Stimulated activated CD8-positive, alpha-beta memory T cell treated with anti-CD3 and anti-CD28 coated beads, Interleukin-7, amount 100 ng/mL, for 48 hours (primary cell): ENCODE measurements at places on chromosomes 11 and 22.

DNA sequence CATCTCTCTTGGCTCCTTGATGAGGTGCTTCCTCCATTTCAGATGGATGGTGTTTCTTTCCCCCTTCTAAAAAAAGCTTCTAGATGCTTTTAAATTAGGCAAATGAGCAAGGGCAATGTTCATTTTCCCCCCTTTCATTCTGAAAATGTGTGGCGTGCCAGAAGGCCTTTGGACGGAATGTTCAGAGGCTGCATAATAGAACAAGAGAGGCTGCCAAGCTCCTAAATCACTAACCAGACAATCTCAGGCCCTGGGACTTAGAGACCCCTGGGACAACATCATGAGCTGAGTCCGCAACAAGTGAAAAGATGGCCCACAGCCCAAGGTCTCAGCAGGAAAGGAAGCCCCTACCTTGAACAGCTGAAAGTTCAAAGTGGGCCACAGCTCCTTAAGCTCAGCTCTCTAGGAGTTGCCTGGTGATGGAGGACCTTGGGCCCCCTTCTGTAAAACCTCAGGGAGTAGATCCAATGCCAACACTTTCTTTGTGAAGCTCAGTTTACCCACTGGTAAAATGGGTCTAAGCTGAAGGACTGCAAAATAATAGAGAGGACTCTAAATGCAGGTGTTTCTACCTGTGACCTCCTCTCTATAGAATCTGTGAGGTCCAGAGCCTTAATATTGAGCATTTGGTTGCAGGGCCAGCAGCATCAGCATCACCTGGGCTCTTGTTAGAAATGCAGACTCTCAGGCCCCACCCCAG is 144.0 kb downstream of the FBXO7 start:
- DNase-seq, result no peak

- DNase-seq, result no peak
These were observed 557.2 kb downstream of the BUD13 start for GRCh38 chr11:116215471-116216113.

- DNase-seq, result no peak
These were observed 124.4 kb downstream of the ETS1 start for GRCh38 chr11:128462922-128463321.

DNA sequence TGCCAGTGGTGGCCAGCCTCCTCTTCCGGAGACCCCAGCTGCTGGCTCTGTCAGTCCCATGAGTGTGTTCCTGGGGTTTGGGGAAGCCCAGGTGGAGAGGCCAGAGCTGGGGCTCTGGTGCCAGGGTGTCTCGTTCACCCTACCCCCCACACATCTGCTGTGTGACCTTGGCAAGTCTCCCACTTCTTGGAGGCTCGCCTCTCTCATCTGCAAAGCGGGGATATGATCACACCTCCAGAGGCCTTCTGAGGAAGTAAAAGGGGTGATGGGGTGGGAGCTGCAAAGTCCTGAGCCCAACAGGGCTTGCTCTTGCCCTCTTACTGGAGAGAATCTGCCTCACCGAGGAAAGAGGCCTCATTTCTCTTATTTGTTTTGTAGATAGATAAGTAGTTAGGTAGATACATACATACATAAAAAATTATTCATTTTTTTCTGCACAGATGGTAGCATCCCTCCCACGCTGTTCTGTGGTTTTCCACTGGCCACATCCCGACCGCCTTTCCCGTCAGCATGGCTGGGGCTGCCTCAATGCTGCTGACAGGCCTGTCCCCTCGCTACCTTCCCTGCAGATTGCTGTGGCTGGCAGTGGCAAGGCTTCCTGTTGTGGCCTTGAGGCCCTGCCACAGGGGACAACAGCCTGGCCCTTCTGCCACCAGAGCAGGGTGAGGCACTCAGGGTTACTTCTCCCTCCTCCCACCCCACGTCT is 23.9 kb downstream of the MYO7A start:
- peak; percentile 64 for DNase-seq

GRCh38 chr11:61543606-61544306 is 35.2 kb downstream of the LRRC10B start:
- no peak for DNase-seq

GRCh38 chr22:30205281-30206115 is 41.1 kb downstream of the LIF start:
- no peak for DNase-seq

- DNase-seq, result no peak
These were observed 47.1 kb upstream of the EMID1 start for GRCh38 chr22:29158546-29158945.

DNA sequence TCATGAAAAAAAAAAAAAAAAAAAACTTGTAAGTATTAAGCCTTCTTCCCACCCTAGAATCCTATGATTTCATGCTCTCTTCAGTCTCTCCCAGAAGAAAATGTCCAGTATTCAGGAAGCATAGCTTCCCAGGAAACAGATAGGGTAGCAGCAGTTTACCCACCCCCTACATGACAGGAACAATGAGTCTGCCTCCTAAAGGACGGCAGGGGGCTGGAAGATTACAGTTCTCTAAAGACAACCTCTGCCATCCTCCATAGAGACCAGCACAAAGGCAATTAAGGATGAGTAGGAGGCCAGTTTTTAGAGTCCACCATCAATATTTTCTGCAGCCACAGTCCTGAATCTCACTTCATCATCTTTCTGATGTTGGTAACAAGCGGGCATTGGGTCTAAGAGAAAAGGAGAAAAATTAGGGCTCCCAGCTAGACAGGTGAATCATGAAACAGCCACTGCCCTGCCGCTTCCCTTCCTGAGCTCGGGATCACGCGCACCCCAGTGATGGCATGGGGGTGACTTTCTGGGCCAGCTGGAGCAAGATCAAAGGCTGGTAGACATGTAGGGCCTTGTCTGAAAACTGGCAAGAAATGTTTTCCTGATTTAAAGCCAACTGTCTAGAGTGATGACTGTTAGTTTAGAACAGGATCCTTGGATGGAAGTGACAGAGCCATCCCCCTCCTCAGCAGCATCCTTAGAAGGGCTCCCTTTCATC is 322.8 kb downstream of the LARGE1 start:
- DNase-seq, result no peak

GRCh38 chr22:45228401-45228754 is 12.3 kb downstream of the KIAA0930 start:
- no peak for DNase-seq

DNA sequence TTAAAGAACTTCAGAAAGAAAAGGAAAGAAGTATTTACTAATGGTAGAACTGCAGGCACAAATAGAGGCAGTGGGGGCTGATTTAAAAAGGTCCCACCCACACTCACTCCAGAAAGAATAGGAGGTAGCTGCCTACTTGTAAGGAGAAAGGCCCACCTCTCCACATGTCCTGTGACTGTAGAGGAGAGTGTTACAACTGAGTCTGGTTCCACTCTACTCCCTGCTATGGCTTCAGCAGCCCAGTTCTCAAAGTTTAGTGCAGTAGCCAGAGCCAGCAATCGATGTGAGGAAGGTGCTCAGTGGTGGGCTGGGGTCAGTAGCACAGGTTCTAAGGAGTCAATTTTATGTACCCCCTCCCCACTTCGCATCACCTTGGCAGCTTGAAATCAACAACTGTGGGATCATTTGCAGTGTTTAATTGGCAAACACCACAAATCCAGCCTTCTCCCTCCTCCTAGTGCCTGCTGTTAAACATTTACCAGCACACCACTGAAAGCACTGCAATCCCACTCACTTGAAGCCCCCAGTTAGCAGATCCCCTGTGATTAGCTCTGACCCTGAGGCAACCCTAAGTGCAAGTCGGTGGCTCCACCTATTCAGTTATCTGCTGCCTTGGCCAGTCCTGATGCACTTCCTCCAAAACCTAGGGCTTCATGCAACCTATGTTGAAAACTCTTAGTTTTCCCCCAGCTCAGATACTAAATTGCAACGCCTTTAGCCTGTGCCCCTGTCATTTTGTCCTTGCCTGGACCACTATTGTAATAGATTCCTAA is 146.6 kb downstream of the BBOX1 start:
- no peak for DNase-seq

GRCh38 chr11:74520927-74521665 is 27.6 kb upstream of the LIPT2 start:
- no peak for DNase-seq

GRCh38 chr11:79626135-79627075 is 185.6 kb upstream of the TENM4 start:
- DNase-seq, result no peak

DNA sequence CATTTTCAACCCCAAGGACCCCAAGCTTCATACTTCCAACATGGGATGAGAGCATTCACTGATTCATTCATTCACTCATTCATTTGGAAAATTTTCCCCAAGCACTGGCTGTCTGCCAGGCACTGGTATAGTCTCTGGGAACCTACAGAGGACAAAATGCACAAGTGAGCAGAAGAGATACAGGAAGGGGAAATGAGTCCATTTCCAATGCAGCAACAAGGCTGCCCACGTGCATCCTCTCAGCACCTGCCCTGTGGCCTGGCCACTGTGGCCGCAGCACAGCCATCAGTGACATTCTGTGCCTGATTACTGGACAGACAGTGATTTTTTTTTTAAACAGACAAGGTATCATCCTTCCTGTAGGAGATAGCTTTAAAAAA is 96.0 kb upstream of the PITPNB start:
- DNase-seq, result no peak

- DNase-seq, result no peak
These were observed 47.1 kb upstream of the NECTIN1 start for GRCh38 chr11:119776031-119776636.

DNA sequence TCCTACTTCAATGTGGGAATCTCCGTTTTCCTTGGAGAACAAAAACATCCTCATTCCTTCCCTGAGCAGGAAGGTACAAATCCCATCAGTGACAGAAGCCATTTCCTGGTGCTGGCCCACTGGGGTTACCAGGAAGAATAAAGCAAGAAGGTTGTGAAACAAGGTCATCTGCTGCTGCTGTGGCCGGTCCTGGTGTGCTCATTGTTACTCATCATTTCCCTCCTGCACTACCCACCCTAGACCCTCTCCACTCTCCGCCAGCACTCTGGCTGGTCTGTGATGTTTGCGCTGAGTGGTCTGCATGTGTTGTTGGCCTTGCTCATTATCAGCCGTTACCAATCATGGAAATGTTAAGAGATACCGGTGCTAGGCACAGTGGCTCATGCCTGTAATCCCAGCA is 37.0 kb downstream of the OSBP2 start:
- DNase-seq, result no peak

DNA sequence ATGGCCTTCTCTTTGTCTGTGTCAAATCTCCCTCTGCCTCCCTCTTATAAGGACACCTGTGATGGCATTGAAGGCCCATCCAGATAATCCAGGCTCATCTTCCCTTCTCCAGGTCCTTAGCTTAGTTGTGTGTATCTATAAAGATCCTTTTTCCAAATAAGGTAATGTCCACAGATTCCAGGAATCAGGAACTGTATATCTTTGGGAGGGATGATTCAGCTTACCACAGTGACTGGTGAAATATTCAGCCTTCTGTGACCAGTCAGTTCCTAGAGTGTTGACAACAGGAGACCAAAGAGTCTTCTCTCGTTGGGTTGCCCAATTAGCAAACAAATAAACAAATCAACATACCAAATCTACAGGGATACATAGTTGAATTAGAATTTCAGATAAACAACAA is 175.8 kb downstream of the MPPED1 start:
- no peak for DNase-seq

GRCh38 chr11:2862395-2863275 is 22.9 kb downstream of the CDKN1C start:
- DNase-seq, result no peak

DNA sequence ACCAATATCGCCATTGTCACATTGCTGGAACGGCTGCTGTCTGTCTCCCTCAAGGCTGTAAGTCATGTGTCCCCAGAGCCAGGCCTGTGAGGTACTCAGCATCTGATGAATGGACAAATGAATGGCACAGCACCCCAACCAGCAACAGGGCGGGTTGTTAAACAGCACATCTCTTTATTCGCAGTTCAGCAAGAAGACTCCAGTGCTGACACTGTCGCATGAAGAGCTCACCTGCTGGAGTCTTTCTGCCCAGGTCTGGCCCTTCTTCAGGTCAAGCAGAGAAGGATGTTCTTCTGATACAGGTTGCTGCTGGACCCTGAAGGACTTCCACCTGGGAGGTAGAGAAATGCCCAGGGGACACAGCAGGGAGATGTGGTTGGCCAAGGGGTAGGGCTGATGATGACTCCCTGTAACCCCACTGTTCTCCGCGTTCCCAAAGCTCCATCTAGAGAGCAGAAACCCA is 4.8 kb downstream of the SPATA19 start:
- no peak for DNase-seq

GRCh38 chr22:41001722-41002122 is 50.5 kb downstream of the RBX1 start:
- DNase-seq, result no peak

- DNase-seq, result no peak
These were observed 1.3 kb upstream of the PHETA2 start for GRCh38 chr22:42072606-42073330.

DNA sequence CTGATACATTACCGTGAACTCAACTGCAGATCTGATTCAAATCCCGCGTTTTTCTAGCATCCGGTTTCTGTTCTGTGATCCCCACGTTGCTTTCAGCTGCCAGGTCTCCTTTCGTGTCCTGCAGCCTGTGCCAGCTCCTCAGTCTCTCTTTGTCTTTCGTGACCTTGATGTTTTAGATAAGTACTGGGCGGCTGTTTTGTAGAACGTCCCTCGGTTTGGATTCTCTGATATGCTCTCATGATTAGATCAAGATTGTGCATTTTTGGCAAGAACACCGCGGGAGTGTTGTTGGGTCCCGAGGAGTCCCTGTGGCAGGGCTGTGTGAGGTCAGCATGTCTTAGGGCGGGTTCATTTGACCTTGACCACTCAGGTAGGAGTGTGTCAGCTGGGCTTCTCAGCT is 38.6 kb downstream of the KCNQ1 start:
- no peak for DNase-seq

DNA sequence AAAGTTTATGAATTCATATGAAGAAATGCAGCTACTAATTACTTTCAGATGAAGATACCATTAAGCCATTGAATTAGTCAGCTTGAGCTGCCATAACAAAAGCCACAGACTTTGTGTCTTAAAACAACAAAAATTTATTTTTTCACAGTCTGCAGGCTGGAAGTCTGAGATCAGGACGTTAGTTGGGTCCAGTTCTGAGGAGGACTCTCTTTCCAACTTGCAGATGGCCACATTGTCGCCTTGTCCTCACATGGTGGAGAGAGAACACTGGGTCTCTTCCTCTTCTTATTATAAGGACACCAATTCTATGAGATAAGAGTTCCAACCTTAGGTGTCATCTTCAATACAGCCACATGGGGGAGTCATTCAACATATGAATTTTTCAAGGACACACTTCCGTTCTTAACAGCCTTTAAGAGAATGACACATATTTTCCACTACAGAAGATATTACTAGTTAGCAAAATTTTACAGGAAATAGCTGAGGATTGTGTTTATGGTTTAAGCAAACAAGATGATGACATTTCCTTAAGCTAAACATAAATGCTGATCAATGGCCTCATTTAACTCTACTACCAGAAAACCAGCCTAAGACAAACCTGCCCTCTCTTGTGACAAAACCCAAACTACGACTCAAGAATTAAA is 56.0 kb downstream of the DCUN1D5 start:
- peak; percentile 9 for DNase-seq
